ENCODE measurements at places on chromosomes 2 and 18.

DNA sequence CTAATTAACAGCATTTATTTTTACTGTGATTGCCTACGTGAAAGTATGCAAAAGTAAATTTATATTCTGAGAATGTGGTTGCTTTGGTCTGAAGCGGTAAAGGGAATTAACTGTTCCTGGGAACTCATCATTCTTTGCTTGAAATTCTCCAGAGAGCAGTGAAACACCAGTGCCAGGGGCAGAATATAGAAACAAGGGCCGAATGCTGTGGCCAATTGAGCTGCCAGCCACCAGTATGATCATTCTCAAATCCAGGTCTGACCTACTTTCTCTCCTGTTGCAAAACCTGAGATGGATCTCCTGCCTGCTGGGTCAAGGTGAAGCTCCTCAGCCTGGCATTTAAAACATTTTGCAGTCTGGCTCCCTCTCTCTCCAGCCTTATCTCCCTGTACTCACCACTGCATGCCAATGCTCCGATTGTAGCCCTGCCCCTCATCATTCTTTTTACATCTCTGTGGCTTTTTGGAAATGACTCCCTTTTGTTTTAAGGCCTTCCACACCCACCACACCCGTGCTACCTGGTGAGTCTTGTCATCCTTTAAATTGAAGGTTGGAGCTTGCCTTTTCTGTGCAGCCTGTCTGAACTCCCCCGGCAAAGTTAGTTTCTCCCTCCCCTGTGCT is 94.5 kb upstream of the TMEM178A start:
- DNase-seq: no peak

GRCh38 chr18:63287691-63288220 is 31.8 kb downstream of the BCL2 start:
- DNase-seq: no peak

DNA sequence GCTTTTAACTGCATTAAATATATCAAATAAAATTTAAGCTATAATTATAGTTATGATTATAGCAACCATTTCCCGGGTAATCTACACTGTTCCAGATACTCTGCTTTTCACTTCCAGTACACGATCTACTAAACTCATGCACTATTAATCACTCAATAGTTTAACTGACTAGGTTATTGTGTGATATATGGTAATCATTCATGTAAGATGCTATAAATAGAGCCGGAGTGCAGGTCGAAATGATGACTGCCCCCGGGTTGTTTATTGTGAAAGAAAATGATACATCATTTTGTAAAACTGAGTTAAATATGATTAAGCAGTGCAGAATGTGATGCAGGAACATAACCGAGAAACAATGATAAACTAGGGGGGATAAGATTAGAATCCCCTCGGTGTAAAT is 434.6 kb upstream of the DSEL start:
- no peak for DNase-seq

DNA sequence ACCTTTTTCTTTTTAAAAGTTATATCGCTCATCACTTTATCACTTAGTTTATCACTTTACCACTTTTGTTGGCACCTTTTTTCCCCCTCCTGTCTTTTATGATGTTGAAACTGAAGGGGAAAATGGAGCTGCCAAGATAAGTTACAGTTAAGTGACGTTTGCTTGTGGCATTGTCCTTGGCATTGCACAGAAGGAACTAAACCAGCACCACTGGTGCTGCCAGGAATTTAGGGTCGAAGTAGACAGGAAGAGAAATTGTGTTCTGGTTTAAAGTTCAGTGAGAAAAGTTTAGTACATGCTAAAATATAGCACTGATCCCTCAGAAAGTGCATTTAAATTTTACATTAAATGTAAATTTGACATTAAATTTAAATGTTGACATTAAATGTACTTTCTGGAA is 49.9 kb downstream of the MYO1B start:
- no peak for DNase-seq
